ENCODE measurements at places on chromosomes 2 and 18.

GRCh38 chr2:43612944-43613343 lies 17.1 kb upstream of the THADA start:
- DNase-seq = no peak

GRCh38 chr18:58394602-58395425 lies 234.1 kb downstream of the ALPK2 start:
- DNase-seq = no peak

- DNase-seq = no peak
These were observed 164.4 kb downstream of the TMEFF2 start for GRCh38 chr2:192030289-192030688.

DNA sequence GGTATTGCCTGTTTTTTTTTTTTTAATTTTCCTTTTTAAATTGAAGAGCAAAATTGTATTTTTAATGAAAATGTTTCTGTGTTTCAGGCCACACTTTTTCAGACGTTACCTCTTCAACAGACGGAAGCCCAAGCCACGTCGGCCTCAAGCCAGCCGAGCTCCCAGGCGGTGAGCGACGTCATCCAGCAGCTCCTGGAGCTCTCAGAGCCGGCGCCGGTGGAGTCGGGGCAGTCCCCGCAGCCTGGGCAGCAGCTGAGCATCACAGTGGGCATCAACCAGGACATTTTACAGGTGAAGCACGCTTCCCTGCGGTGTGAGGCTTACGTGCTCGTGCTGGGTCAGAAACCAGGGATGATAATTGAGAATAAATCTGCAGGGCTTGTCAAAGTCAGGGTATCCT lies 57.7 kb downstream of the ZNF236 start:
- no peak for DNase-seq

DNA sequence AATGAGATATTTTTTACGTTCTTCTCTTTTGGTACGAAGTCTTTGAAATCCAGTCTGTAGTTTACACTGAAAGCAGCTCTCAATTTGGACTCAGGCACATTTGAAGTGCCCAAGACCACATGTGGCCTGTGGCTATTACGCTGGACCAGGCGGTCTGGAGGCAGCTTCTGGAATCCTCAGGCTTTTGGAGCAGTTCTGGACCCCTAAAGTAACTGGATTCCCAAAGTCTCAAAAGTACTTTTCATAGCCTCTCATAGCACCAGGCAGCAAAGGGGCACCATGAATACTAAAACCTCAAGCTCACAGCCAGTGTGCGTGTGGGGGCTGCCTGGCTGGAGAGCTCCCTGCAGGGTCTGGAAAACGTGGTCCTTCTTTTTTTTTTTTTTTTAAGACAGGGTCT lies 119.0 kb downstream of the SMAD7 start:
- no peak for DNase-seq

GRCh38 chr2:168528469-168528868 lies 72.4 kb downstream of the CERS6 start:
- no peak for DNase-seq

DNA sequence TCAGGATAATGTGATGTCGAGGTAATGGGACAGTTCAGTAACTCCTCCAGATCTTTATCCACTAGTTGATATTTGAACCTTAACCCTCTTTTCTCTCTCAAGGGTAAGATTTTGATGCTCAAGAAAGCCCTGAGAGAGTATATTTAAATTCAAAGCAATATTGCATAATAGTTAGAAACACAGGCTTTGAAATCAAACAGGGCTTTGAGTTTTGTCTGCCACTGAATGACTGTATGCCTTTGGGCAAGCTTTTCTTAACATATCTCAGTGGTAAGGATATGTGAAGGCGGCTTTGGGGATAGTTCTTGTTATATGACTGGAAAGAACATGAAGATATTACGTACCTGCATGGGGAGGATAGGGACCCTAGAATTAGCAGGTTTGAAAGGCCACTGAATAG lies 11.1 kb downstream of the ITPRID2 start:
- DNase-seq = no peak

GRCh38 chr18:13616041-13616440 lies 110.3 kb downstream of the FAM210A start:
- DNase-seq = no peak

DNA sequence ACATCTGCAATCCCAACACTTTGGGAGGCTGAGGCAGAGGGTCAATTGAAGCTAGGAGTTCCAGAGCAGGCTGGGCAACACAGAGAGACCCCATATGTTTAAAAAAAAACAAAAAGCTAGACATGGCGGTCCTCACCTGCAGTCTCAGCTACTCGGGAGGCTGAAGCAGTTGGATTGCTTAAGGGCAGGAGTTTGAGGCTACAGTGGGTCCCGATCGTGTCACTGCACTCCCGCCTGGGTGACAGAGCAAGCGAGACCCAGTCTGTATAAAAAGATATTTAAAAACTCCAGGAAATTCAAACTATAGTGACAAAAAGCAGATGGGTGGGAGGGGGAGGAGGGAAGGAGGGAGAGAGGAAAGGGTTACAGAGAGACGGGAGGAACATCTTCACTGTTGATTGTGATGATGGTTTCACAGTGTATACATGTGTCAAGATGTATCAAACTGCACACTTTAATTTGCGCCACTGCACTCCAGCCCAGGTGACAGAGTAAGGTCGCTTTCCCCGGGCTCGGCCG lies 942 bp upstream of the ZNF236 start:
- DNase-seq = no peak

- DNase-seq = no peak
These were observed 233.0 kb downstream of the ACTR3 start for GRCh38 chr2:114122930-114123329.

DNA sequence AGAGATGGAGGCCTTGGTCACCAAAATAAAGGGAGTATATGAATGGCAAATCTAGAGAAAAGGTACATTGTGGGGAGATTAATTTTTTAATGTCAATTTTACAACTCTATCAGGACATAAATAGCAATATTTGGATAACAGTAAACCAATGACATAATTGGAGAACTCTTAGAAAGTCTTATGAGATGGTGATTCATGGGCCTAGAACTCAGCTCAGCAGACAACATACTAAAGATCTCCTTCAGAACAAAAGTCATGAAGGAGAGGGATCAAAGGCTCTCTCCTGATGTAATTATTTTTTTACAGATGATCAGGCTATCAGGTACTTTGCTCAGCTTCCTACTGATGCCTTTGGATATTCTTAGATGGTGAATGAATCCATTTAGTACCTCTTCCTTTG lies 90.0 kb downstream of the CRACDL start:
- no peak for DNase-seq

- no peak for DNase-seq
These were observed 72.2 kb downstream of the CAB39 start for GRCh38 chr2:230784795-230785194.

DNA sequence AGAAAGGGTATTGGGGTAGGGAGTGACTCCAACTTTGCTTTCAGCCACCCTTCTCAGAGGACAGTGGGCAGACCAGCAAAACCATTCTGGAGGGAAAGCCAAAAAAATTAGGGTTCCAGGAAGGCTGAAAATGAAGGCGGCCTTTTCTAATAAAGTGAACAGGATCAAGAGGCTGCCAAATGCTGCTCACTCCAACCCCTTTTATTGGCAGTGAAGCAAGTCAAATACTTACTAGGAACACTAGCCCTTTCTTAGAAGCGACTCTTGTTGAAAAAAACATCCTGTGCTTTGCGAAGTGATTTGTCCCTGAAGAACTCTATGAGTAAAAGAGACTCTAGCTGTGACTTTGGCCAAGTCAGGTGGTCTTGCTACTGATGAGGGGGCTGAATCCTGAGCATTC lies 83.6 kb upstream of the CYP1B1 start:
- DNase-seq = no peak

GRCh38 chr18:13279181-13280069 lies 60.9 kb downstream of the LDLRAD4 start:
- DNase-seq = no peak

Data from stimulated activated CD8-positive, alpha-beta memory T cell treated with anti-CD3 and anti-CD28 coated beads, Interleukin-2, amount 100 ng/mL, for 1 hour (primary cell).